NCI-H510A treated with DMSO at 0.1 percent for 48 hours (cell line): ENCODE measurements at places on chromosomes 1 and 21.

DNA sequence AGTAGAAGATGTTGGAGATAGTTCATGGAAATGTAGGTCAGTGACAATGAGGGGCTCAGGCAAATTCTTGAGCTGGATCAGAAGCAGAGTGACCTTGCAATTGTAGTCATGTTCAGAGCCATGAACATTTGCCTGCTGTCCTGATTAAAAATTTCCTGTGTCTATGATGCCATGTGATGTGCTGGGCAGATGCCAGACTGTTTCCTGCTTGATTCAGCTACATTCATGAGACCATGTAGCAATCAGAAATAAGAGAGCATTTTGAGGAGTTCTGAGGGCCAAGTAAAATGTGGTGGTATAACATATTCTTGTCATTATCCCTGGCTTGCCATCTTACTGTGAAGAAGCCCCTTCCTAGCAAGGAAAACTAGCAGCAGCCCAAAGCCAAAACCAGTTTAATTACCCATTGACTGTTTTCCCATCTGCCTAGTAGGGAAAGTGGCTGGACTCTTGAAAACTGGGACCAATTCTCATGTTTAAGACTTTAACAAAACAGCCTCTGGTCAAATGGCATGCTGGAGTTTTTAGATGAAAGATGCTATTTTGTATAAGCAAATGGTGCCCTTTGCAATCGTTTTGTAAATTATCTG lies 118.3 kb downstream of the NOS1AP start:
- no peak for DNase-seq

GRCh38 chr1:89624314-89624713 lies 8.6 kb upstream of the LRRC8C start:
- DNase-seq, result no peak

DNA sequence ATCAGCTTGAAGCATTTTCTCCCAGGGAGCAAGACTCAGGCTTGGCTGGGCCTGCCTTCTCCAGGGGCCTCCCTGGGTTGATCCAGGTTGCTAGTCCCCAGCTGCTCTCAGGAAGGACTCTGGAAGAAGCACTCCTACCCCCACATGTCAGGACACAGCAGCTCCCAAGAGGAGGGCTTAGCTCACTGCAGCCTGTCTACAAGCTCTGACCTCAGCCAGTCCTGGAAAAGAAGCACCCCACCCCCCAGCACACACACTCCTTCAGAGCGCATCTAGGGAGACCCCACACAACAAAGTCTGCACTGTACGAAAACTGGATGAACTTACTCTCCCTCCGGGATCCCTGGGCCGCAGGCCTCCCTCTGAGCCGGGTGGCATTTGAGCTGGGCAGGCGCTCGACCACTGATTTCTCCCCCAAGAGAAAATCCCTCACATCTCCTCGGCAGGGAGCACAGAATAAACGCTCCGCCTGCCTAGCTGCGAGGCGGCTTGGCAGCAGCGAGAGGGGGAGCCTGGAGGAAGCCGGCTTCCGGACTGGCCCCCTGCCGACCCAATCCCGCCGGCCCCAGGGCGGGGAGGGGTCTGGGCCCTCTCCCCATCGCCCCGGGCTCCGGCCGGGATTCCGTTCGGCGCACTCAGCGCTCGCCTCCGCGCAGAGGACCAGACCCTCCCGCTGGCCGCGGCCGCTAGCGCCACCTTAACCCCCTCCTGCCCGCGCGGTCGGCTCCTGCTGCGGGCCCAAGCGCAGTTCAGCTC lies at the start of gene KCNA2:
TSS of gene KCNA2 (minus strand) at position 458 of the 756 bp plus-strand sequence. CDS start 1,576 bp downstream, outside the sequence.
- DNase-seq, result no peak

GRCh38 chr1:2312515-2313301 lies 78.6 kb downstream of the MORN1 start:
- DNase-seq, result no peak

DNA sequence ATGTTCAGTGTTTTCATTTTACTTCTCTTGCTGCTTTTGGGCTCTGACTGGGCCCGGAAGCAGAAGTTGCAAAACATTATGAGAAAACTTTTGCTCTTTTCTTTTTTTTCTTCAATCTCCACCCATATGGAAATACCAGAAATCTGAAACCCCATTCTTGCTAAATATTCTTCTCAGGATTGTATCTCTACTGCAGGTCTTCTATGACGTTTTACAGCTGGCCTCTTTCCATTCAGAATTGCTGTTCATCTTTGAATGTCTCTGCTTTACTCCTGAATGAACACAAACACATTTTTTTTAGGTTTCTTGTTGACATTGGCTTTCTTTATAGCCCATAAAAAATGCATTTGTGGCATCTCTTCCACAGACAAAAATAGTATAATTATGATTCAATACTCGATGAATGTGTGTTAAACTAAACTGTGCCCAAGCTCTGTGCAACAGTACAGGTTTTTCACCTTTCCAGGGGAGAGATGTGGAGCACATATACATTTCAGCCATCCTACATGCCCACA lies 18.8 kb downstream of the PTPRC start:
- no peak for DNase-seq

DNA sequence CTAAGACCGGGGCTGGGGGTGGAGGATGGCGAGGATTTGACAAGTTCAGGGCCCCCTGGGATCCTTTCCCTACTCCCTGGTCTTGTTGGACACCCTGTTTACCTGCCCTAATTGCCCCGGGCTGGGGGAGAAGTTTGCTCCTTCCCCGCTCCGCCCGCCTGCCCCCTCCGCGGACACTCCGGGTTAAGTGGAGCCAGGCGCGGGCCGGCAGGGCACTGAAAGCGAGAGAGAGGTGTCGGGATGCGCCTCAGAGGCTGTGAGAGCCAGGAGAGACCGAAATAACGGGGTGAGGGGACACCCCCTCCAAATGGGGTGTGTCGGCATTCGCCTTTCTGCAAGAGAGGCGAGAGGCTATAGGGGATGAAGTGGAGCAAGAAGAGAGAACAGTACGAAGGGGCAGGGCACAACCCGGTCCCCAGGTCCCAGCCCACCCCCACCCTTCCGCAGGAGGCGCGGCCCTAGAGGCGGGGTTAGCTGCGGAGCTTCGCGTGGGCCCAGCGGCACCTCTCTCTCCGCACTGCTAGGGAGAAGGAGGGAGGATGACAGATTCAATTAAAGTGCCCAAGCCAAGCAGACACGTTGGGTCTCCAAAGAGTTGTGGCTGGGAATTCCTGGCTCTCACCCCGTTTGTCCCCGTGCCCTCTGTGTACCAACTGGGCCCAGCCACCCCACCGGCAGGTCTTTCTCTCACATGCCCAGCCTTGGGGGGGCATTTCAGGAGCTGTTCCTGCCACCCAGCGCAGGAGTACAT lies 3.8 kb downstream of the EFNA3 start:
- DNase-seq, result no peak

DNA sequence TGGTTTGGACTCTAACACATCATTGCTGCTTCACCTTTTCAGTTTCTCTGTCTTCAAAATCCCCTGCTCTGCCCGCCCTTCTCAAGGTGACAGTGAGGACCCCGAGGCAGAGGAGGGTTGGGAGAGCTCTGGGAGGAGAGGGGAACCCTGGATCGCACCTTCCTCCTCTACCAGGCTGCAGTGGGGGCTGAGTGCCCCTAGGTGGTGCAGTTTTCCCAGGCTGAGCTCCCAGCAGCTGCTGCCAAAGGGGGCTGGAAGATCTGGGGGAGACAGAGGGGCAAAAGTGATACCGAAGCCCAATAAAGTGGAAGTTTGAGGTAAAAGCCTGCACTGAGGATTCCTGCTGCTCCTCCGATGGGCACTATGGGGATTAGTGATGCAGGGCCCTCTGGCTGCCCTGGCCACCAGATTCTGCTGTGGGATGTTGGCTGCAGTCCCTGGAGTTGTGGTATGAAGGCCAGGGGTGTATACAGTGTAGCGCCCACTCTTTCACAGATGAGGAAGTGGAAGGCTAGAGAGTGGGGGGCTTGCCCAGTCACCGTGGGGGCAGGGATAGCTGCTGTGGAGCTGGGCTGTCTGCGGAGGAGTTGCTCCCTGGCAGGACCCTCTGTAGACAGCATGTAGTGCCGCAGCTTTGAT lies 40.7 kb upstream of the SCMH1 start:
- DNase-seq, result peak; percentile 68

DNA sequence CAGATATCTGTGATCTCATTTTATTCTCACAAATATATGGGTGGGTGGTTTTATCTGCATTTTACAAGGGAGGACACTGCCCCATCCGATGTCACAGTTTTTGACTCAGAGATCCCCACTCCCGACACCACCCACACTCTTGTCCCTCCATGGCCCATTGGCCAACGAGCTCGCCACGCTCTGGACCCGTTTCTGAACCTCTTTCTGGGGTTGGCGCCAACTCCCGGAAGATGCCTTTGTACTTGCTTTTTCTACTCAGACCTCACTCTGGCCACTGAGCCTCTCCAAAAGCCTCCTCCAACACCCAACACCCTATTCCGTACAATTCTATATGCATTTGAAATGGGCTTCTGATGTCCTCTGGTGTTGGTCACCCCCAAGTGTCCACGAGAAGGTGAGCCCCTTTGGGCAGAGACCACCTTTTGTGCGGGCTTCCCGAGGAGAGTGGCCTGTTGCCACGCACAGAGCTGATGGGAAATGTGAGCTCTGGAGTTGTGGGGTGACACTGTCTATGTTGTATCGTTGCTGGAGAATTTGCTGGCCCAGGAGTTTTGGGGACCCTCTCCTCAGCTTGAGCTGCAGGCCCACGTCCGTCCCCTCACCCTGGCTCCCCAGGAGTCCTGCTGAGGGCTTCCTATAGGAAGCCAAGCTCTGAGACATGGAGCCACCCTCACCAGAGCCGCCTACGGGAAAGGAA lies 366.9 kb upstream of the VAMP3 start:
- no peak for DNase-seq

GRCh38 chr1:92755541-92756461 lies 29.1 kb downstream of the EVI5 start:
- no peak for DNase-seq

- no peak for DNase-seq
Measured at GRCh38 chr1:200359610-200360163, 50.1 kb downstream of the ZNF281 start.

DNA sequence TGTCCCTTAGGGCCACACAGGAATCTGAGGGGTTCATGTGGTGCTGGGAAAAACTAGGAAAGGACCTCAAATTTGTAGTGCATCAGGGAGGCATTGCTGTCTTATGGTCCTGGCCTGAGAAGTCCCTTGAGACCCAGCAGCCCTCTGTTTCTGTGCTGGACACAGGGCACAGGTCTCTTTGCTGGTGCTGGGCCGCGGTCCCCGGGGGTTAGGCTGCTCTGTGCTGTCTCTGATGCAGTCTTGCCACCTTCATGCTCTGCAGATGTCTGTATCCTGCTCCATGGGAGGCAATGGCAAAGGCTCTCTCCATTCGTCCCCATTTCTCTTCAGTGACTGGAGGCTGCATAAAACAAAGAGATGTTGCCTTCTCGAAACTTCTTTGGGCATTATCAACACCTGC lies 13.0 kb downstream of the EDARADD start:
- DNase-seq, result no peak

GRCh38 chr1:10628685-10629084 lies 153.9 kb downstream of the PEX14 start:
- DNase-seq, result no peak

- peak; percentile 87 for DNase-seq
Measured at GRCh38 chr1:156053768-156054499, at the start of gene UBQLN4. UBQLN4 (minus strand) TSS chr1:156053798; CDS start chr1:156053701, 97 bp downstream.

GRCh38 chr1:70290218-70290617 lies 64.3 kb downstream of the ANKRD13C start:
- DNase-seq, result no peak

DNA sequence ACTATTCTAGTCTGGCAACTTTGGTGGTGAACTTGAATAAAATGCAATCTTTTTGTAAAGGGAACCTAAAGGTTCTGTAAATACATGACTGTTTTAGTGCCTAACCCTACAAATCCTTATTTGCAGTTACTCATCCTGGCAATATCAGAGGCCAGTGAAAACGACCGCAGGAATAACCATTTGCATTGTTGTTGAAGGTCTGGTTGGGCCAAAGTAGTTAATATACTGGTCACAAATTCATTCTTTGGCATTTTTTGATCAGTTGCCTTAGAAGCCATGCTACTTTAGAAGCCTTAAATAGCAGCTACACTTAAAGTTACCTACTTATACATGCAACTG lies 93.7 kb downstream of the AHCTF1 start:
- DNase-seq, result no peak

DNA sequence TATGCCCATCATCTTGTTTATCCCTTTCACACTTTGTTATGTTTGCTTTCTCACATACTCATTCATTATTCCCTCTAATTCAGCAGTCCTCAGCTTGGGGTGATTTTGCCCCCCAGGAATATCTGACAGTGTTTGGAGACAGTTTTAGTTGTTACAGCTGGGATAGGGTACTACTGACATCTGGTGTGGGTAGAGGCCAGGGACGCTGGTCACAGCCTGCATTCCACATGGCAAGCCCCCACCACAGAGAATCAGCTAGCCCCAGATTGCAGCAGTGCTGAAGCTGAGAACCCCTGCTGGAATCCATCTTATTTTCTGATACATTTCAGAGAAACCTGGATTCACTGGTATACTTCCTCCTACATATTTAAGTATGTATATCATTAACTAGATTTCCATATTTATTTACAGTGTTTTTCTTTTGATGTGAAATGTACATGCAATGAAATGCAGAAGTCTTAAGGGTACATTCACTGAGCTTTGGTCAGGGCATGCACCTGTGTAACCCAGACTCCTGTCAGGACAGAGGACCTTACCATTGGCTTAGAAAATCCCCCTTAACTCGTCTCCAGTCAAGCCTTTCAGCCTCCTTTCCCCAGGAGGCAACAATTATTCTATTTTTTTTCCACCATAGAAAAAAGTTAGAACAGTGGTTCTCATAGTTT lies 68.3 kb downstream of the KIF26B start:
- no peak for DNase-seq

GRCh38 chr1:214404154-214404553 lies 123.2 kb downstream of the SMYD2 start:
- DNase-seq, result no peak

DNA sequence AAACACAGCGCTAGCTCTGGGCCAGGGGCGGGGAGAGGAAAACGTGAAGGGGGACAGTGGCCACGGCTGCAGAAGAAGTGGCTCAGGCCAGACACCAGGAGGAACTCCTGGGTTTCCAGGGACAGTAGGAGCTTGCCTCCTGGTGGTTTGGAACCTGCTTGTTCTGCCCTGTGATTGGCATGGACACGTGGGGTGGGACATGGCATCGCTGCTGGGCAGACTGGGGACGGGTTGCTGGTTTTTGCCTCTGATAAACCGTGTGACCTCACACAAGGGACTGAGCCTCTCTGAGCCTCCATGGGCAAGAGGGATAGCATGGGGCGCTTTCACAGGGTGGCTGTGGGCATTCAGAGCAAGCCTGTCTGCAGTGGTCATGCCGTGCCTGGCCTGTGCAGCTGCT lies 7.5 kb upstream of the PLCH2 start:
- no peak for DNase-seq

DNA sequence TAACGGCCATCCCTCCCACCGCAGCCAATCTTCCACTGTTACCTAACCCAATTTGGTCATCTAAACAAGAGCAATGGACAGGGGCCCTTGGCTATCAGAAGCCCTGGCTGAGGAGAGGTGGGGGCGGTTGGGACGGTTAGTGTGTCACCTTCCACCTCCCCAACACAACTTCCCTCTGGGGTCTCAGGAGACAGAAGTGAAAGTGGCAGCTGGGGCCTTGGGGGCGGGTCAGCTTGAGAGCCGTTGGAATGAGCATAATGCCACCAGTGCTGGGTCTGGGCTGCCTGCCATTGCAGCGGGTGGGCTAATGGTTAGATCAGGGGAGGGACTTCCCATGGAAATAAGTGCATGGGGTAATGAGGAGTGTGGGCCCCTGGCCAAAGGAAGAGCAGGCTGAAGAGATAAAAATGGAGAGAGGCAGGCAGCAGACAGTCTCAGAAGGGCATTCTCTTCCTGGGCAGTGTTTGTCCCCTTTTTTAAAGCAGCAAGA lies 7.9 kb downstream of the MEF2D start:
- DNase-seq, result no peak

GRCh38 chr21:42556960-42557359 lies 43.3 kb downstream of the SLC37A1 start:
- DNase-seq, result no peak

- DNase-seq, result no peak
Measured at GRCh38 chr1:155977690-155978324, 540 bp downstream of the ARHGEF2 start.
